ENCODE measurements at places on chromosomes 12 and 14.
A peak's percentile ranks its signal among the peaks of the same experiment; 100 is the strongest.

GRCh38 chr14:89855961-89856656, 98.4 kb downstream of the EFCAB11 start:
- no peak for DNase-seq

DNA sequence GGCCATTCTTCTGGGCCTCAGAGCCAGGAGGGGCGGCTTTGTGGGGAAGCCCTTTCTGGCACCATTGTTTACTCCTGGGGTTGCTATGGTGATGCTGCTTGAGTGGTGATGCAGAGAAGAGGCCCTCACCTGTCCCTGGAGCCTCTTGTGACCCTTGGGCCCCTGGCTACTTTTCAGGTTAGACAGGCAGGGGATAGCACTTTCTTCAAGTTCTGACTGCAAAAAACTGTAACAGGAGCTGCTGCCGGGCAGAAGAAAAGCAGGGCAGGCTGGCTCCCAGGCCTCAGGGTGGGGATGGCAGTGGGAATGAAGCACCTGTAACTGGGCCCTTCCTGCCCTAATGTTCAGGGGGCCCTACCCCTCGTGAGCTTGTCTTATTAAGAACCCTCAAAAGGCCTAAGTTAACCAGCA, at the start of gene TEX52:
TSS of gene TEX52 (minus strand) at position 19 of the 411 bp plus-strand sequence. CDS start at position 6, 13 bp downstream.
- DNase-seq: no peak

GRCh38 chr12:62930546-62931425, 4.2 kb downstream of the PPM1H start:
- no peak for DNase-seq

DNA sequence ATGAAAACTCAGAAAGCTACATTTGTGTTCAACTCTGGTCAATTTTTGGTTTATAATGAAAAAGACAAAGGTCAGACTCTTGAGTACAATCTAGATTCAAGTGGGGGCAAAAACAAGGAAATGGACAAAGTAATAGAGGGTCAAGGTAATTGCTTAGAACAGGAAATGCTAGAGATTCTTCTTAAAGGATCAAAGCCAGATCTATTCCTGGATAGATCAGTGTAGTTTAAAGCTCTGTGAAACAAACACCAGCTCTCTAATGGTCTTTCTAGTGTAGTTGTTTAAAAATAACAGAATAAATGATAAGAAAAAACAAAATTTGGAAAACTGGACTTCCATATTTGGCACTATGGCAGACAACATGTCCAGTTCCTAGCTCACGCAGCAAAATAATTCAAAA, 70.7 kb upstream of the SLC8A3 start:
- DNase-seq: no peak

DNA sequence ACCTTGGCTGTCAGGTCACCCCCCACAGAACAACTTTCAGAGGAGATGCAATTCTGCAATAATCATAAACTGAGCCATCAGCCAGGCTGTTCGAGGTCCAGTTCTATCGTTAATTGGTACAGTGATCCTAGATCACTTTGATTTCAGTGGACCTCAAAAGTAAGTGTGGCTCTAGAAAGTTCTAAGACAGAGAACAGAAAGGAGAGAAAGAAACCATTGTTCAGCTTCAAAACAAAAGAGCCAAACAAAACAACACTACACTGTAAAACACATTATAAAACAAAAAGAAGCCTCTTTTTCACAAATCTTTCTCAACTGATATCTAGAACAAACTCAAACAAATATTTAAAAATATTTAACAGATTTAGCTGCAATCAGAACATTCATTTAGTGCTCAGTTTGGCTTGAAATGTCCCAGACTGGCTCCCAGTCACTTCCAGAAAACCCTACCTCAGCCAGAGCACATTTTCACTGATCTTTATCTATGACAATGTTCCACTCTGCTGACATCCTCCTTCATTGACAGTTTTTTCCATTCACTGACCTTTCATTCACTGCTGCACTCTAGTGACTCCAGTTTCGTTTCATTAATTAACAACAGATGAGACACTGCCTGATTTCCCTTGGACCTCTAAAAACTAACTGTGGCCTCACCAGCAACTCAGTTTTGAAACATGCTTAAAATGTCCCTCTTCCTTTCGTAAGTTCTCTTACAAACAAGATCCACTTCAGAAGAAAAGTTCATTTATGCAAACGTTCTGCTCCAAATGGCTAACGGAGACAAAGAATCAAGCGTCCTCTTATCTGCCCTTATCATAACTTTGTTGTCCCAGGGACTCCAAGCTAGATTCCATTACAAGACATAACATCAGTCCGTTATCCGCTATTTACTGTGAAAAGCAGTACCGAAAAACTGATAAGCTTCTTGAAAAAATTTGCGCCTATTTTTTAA, 56.8 kb downstream of the DUSP16 start:
- DNase-seq: no peak

- no peak for DNase-seq
These were observed 166.7 kb upstream of the LHX5 start for GRCh38 chr12:113638460-113638775.

- DNase-seq: no peak
These were observed 22.6 kb downstream of the FAR2 start for GRCh38 chr12:29171421-29172258.

DNA sequence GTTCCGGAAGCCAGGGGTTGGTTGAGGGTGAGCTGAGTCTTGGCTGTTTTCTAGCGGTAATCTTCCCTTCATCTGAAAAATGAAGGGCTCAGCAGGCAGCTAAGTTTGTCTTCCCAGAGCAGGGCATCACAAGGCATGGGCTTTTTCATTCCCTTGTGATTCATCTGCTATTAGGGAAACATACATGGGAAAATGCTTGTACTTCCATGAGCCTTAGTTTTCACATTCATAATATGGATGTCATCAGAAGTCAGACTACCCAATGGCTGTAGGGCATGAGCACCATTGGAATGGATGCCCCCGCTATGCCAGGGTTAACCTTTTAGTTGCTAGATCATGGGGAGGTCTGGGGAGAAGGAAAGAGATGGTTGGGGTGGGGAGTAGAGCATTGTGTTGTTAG, 18.7 kb downstream of the HELB start:
- no peak for DNase-seq

DNA sequence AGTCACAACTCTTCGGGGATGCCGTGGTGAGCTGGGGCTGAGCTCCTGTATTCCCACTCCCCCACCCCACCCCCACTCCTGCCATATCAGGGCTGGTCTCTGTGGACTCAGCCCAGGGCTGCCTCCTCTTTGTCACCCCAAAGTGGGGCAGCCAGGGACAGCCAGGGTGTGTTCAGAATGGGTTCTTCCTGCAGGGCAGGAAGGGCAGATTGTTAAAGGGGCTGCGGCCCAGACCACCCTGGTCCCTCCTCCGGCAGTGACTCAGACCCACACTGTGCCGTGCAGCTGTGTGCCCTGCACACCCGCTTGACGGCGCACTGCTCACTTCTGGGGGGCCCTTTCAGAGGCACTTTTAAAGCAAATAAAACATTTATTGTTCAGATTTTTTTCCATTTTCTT, 9.3 kb downstream of the SLC48A1 start:
- DNase-seq: no peak

DNA sequence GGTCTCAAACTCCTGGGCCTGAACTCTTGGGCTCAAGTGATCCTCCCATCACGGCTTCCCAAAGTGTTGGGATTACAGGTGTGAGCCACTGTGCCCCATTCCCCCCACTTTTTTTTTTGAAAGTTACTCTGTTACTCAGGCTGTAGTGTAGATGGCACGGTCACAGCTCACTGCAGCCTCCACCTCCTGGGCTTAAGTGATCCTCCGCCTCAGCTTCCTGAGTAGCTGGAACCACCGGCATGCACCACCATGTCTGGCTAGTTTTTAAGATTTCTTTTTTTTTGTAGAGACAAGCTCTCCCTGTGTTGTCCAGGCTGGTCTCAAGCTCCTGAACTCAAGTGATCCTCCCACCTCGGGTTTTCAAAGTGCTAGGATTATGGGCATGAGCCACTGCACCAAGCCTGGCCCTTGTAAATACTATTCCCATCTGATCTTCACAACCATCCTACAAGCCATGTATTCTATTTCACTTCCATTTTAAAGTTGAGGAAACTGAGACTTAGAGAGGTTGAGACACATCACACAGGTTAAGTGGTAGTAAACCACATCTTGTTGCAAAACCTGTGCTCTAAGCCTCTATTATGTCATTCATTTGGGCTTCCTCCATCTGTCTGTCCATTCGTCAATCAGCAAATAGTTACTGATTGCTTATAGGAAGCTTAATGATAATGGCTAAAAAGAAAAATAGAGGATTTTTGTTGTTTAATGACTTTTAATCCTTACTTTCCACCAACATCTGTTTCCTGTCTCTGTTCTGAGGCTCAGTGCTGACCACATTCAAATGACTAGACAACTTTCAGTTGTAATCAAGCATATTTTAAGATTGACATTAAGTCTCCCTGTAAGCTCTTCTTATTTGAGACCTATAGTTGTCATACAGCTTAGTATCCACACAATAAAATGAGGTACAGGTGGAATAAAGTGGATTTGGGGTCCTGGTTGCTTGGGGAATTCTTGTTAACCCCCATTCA, 9.2 kb downstream of the ASCL4 start:
- DNase-seq: no peak

GRCh38 chr12:118377884-118378470, 1.6 kb downstream of the SUDS3 start:
- DNase-seq: no peak

DNA sequence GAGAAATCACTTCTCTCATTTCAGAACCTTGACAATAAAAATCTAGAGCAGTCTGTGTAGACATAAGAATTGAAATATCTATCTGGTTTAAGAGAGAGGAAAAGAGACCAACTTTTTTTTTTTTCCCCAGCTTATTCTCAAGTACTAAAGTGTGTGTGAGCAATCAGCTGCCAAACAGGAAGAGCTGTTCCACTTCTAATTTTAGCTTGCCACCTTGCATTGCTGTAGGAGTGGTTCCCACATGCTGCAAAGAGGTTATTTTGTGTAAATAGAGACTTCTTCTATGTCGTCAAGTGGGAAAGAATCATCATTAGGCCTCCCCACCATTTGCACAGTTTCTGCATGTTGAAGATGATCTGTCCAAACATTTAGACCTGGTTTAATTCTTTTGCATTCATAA, 142.6 kb downstream of the NPAS3 start:
- DNase-seq: peak; percentile 17

DNA sequence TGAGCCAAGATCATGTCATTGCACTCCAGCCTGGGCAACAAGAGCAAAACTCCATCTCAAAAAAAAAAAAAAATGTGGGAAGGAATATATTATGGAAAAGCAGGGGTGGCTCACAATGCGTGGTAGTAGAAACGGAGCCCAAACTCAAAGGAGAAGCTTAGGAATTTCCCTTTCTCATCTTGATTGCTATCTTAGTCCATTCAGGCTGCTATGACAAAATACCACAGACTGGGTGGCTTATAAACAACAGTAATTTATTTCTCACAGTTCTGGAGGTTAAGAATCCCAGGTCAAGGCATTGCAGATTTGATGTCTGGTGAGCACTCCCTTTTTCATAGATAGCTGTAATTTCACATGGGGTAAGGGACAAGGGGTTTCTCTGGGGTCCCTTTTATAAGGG, 153.8 kb upstream of the KRR1 start:
- DNase-seq: no peak

DNA sequence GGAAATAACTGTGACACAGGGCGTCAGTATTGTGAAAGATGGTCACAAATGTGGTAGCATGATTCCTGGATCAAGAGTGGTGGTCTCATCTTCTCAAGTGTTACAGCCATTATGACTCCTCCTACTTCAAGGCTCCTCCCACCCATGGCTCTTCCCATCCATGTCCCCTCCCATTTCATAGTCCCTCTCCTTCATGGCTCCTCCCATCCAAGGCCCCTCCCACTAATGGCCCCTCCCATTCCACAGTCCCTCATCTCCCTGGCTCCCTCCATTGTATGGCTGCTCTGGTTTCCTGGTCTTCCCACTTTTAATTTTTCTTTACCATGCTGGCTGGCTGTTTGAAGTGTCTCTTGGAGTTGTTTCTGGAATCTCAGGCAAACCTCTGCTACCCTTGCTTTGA, 1375.2 kb upstream of the TMEM132C start:
- no peak for DNase-seq

DNA sequence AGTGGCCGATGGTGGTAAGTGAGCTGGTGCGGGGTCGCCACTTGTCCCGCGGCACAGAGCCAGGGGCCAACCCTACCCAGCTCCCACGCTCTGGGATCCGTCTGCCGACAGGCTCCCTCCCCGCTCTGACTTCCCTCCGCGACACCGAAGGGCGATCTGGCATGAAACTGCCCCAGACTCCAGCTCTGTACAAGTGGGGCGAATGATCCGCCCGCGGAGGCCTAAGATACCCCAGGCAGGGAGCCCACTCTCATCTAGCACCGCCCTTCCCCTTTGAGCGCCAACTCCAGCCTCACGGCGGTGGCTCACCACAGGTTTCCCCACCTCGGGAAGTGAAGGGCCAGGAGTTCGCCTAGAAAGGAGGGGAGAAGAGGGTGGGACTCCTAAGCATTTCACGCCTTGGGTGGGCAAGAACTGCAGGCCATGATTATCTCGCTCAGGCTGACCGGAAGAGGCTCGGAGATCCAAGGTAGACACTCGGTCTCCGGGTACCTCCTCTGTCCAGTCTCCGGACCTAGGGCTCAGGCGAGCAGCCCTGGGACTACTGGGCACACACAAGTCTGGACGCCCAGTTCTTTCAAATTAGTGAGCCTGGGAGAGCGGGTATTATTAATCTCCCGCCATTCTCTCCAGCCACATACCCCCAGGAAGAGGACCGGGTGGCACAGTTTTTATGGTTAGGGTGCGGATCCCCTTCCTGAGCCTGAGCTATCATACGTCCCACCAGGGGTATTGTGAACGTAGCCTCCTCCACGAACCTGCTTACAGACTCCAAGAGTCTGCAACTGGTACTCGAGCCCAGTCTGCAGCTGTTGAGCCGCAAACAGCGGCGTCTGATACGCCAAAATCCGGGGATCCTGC, 849 bp downstream of the WNT1 start:
- no peak for DNase-seq

DNA sequence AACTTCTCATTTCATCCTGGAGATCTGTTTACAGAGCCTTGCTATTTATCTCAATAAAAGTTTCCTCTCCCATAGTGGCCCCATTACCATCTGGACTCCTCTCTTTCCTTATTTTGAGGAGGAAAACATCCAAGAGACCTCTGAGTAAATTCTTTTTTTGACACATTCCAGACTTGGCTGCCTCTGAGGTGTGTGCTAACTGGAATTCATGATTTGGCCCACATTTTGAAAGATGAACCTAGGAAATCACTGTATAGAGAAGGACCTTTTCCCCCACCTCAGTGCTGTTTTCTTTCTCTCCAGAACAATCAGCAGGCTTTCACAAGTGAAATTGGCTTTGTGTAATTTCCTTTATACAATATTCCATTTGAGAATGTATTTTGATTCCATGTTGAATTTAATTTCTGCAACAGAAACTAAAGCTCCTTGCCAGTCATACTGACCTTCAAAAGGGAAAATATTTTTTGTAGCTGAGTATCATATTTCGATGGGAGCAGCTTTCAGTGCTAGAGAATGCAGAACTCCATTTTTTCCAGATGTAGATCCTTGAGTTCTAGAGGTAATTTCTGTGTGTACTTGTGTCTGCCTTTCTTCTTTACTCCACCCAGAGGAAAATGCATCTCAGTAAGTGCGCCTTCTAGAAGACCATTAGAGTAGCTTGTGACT, 244.9 kb upstream of the RGS6 start:
- DNase-seq: no peak

GRCh38 chr12:14307004-14307403, 58.5 kb upstream of the ATF7IP start:
- no peak for DNase-seq

GRCh38 chr12:100450735-100451134, 22.9 kb upstream of the NR1H4 start:
- DNase-seq: no peak
